ENCODE measurements at places on chromosomes 6 and 20. TPM values are rescaled to one million over a fixed set of nuclear protein-coding genes. Genes with fewer than 3 reads are reported as not detected.

DNA sequence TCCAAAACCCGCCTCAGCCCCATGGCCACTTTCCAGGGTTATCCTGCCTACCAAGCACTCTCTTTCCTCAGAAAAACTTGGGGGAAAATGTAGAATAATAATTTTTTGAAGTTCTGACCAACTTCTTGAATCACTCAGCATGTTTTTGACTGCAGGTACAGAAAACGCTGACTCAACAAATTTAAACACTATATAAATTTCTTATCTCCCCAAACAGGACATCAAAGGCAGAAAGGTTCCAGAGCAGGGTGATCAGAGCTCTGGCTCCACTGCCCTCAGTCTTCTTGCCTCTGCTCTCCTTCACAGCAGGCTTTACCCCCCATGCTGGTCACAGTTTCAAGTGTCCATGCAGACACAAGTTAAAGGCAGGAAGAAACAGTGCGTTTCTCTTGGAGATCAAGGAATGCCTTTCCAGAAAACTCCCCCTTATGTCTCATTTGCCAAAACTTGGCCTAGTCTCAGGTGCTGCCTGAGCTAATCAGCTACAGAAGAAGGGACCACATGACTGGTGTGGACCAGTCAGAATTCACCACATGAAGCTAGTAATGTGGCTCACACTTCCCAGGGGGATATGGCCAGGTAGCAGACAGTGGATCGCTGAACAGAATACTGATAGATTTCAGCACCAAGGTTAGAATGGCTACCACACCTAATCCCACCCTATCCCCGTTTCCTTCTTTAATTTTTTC, 24.4 kb upstream of the SLC17A3 start:
- no peak for DNase-seq

DNA sequence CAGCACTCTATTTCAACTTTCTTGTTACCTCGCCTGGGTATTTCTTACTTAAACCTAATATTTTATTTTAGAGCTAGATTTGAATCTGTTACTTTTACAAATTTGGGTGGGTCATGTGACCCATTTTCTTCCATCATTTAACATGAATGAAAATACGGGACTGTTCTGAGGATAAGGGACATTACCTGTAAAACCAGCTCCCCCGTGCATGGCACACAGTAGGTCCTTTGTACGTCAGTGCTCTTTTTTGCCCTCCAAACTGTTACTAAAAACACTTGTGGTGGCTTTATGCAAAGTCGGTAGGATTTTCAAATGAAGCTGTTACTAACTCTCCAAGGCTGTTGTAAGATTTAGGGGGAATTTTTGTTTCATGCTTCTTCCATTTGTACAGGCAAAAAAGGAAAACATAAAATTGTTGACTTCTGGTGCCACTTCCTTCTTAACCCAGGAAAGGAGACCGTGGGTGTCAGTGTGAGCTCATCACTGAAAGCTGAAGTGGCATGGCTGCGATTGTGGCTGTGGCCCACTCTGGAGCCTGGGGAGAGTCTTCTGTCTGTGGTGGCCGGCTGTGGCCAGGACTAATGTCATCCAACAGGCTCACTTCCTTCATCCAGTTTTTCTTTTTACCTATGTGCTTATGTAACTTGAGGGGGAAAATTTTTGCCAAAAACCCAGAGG, 40.2 kb upstream of the PXDC1 start:
- DNase-seq: no peak

The SLC44A4 gene
- 1.5 TPM for total RNA-seq

The SMAP1 gene
- 18.8 TPM for total RNA-seq

All from RPMI7951 (cell line).